Mesothelial cell of epicardium (in vitro differentiated cells): ENCODE measurements at places on chromosomes 4 and X.

GRCh38 chr4:6198278-6198677 lies 2.1 kb downstream of the JAKMIP1 start:
- peaks cover 3% of the 10 kb centered on the region for H3K4me1 ChIP-seq
- peak; percentile 24 for DNase-seq
- peaks cover 88% of the 10 kb centered on the region for H3K27me3 ChIP-seq
- H3K27ac ChIP-seq, result no peak overlapping the region
- no peak overlapping the region for H3K4me3 ChIP-seq

DNA sequence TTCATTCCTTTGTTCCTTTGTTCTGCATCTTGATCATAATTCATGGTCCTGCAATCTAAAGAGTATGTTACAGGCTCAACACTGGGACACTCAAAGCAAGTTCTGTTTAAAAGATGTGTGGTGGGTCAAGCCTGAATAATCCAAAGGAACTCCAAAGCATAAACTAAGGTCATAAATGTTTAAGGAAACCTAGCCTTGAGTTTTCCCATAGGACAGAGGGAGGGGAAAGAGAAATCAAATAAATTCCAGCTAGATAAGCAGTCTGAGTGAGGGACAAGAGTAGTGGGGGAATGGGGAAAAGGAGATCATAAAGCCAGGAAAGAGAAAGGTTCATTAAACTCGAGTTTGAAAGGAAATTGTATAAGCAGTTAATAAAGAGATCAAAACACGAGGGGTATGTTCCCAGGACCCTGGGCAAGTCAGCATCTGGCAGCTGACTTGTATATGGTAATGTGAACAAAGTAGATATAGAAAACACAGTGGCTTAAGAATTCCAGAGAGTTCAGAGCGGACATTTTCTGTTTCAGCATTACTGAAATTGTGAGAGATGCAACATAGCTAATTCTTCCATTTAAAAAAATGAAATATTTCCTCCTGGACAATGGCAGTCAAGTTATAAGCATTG lies 125.8 kb upstream of the EDNRA start:
- H3K27ac ChIP-seq, result no peak overlapping the region
- H3K36me3 ChIP-seq, result peaks cover 12% of the 10 kb centered on the region
- DNase-seq, result no peak
- H3K27me3 ChIP-seq, result no peaks in the 10 kb centered on the region

DNA sequence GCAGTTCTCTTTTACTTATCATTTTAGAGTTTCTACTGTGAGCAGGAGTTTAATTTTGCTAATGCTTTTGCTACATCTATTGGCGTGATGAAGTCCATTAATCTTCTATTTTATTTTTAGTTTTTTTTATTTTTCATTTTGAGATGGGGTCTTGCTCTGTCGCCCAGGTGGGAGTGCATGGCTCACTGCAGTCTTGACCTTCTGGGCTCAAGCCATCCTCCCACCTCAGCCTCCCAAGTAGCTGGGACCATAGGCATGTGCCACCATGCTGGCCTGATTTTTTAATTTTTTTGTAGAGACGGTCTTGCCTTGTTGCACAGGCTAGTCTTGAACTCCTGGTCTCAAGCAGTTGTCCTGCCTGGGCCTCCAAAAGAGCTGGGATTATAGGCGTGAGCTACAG lies 9.4 kb downstream of the ZFX start:
- H3K27ac ChIP-seq, result peak overlapping the region; percentile 34
- H3K36me3 ChIP-seq, result peaks cover 13% of the 10 kb centered on the region

- no peak overlapping the region for H3K27ac ChIP-seq
- H3K27me3 ChIP-seq, result peaks cover 3% of the 10 kb centered on the region
- H3K4me3 ChIP-seq, result no peak overlapping the region
- H3K4me1 ChIP-seq, result no peaks in the 10 kb centered on the region
- no peaks in the 10 kb centered on the region for H3K36me3 ChIP-seq
Measured at GRCh38 chrX:149003863-149004660, 501.0 kb downstream of the IDS start.

DNA sequence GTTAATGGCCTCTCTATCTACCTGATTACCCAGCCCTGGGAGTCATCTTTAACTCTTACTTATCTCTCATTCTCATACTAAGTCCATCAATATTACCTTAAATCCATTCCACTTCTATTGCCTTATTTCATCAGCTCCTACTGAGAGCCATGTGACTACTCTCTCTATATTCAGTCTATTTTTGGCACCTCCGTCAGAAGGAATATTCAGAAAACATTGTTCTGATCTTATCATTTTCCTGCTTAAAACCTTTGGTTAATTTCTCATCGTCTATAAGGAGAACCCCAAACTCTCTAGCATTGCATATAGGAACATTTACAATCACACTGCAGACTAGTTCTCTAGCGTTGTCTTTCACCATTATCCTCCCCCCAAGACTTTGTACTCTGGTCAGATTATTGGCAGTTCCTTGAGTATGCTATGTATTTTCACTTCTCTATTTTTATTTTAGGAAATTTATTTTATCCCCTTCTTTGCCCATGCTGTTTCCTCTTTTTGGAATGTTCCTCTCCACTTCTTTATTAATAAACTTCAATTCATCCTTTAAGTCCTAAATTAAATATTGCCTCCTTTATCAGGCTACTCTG lies 13.7 kb upstream of the AMMECR1 start:
- H3K4me3 ChIP-seq, result no peak overlapping the region
- DNase-seq, result no peak
- H3K27ac ChIP-seq, result no peak overlapping the region

DNA sequence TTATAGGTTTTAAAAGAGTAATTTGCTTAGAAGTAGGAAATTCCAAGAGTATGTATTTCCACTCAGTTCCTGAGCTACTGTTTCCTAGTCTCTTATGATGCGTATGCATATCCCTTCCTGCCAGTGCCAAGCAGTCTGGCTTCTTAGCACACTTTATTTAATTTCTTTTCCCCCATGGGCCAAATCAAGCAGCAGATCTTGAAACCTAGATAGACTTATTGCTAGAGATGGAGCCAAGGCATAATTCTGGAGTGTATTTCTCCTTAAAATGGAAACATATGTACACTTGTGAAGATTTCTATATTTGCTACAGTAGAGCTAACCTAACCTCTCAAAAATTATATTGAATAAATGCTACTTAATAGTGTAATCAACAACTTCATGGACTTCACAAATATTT lies 2337.6 kb downstream of the PCDH7 start:
- peaks cover 11% of the 10 kb centered on the region for H3K4me1 ChIP-seq
- no peak for DNase-seq
- H3K36me3 ChIP-seq, result no peaks in the 10 kb centered on the region
- no peak overlapping the region for H3K27ac ChIP-seq
- no peaks in the 10 kb centered on the region for H3K27me3 ChIP-seq

DNA sequence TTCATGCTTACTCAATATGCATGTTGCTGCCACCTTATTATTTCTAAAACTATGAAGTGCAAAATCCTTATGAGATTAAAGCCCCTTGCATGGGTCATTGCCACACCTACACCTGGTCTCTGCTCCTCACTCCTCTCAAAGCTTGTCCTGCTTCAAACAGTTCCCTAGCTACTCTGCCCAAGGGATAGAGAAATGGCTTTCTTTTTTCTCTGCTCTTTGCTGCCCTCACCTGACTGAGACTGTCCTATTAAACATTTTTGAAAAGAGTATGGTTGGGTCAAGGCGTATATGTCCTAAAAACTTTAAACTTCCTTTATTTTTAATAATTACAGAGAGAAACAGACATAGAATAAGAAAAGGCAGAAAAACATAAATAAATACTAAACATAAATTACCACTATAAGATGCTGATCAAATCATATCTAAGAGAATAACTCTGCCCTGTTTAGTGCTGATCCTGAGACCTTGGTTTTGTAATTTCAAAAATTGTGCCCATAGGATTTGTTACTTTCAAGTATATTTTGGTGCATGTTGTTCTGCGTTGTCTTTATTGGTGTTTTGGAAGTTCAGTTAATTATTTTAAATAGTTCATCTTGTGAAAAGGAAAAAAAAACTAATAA lies 704.9 kb upstream of the PABPC4L start:
- H3K36me3 ChIP-seq, result no peaks in the 10 kb centered on the region
- peaks cover 3% of the 10 kb centered on the region for H3K4me1 ChIP-seq
- H3K27me3 ChIP-seq, result no peaks in the 10 kb centered on the region
- DNase-seq, result no peak
- no peak overlapping the region for H3K27ac ChIP-seq
